ENCODE measurements at places on chromosomes 1 and 21. TPM values are rescaled to one million over a fixed set of nuclear protein-coding genes. Genes with fewer than 3 reads are reported as not detected.

The PLPPR4 gene
- polyA plus RNA-seq = 6.9 TPM

The LIPI gene
- 0.19 TPM for polyA plus RNA-seq

The MX2 gene
- 1.1 TPM for polyA plus RNA-seq

The TMOD4 gene
- 43.2 TPM for polyA plus RNA-seq

The CLCN6 gene
- 13.0 TPM for polyA plus RNA-seq

The LCE2A gene
- not detected for polyA plus RNA-seq

The C1orf87 gene
- polyA plus RNA-seq = 0.80 TPM

The SLC66A1 gene
- 9.3 TPM for polyA plus RNA-seq

The KRTAP21-2 gene
- polyA plus RNA-seq = not detected

The MYOG gene
- 442 TPM for polyA plus RNA-seq

The NBPF19 gene
- 7.0 TPM for polyA plus RNA-seq

The PLA2G2D gene
- 0.05 TPM for polyA plus RNA-seq

The CD1E gene
- polyA plus RNA-seq = 0.35 TPM

The GPR37L1 gene
- 0.08 TPM for polyA plus RNA-seq

The GPR157 gene
- 0.68 TPM for polyA plus RNA-seq

The MAP10 gene
- polyA plus RNA-seq = 2.2 TPM

The KDF1 gene
- polyA plus RNA-seq = not detected

The CAPN9 gene
- 0.47 TPM for polyA plus RNA-seq

The MYBPHL gene
- 1.2 TPM for polyA plus RNA-seq

All from forelimb muscle (tissue), 1 donor.